ENCODE measurements at places on chromosomes 7 and 10.

- peak; percentile 93 for DNase-seq
These were observed 45.9 kb downstream of the SGMS1 start for GRCh38 chr10:50577681-50578350.

DNA sequence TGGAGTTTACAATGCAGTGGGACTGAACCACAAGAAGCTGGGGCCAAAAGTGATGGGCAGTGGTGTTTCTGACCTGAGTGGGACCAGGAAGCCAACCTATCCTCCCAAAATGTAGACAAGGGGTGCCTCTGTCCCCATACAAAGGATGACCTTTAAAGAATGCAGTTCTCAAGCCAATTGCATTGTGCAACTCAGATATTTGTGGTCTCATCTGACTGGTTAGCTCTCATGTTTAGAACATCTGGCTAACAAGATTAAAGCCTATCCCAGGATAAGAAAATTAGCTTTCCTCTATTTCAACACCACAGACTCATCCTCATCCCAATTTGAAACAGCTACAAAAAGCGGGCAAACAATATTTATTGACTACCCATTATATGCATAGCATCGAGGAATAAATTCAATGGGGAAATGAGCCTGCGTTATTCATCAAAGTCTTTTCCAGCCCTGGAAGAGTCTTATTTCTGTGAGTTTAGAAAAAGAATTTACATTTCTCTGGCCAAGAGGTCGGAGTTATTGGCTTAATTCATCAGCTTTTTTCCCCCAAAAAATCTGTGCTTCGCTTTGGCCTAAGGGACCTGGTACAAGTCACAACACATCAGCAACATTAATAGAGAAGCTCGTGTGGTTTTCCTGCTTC, 26.7 kb downstream of the ELMO1 start:
- DNase-seq = no peak

GRCh38 chr7:19351341-19352304, 206.4 kb upstream of the FERD3L start:
- DNase-seq = no peak

GRCh38 chr10:43230909-43231522, 35.8 kb downstream of the RASGEF1A start:
- no peak for DNase-seq

DNA sequence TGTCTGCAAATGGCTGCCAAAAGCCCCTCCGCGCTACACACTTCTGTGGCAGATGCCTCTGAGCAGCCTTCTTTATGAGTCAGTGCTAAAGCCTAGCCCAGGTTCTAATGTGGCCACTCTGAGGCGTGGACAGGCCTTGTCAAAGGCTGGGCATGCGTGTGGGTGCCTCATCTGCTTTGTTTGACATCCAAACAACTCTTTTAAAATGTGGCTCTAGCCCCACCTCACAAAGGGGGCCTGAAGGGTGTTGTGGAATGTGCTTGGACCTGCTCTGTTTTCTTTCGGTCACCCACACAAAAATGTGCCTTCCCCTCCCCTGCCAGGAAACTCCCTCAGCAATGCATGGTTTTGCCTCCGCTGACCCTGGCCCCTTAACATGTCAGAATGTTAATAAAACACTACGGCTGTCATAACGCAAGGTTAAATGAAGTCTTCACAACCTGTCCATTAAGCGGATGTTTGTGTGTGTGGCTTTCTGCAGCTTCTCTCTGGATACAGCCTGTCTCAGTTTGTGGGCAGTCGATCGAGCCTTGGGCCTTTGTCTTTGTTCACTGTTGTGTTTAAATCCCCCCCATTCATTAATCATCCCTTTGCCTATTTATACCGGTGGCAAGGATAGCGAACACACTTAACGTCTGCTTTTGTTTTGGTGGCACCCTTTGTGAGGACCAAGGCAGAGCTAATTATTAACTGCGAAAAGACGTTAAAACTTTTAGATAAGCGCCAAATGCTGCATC, 718.9 kb downstream of the LRMDA start:
- DNase-seq = no peak

GRCh38 chr7:74400420-74401136, 53.1 kb upstream of the GTF2IRD1 start:
- no peak for DNase-seq

- no peak for DNase-seq
These were observed 164.5 kb downstream of the PRPF18 start for GRCh38 chr10:13751191-13751764.

DNA sequence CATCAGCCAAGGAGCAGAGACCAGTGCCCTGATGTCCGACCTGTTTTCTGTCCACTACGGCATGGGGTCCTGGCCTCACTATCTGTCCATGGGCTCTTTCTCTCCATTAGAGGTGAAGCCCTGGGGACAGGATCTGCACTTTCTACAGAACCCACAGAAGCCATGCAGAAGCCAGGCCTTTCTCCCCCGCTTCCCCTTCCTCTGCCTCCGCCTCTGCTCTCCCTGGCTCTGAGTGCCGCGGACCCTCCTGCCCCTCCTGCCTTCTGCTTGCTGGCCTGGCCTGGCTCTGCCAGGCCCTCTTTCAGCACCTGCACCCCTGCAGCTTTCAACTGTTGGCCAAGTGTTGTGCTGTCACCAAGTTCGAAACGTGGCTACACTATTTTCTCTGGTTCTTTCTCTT, 439.8 kb upstream of the ZMIZ1 start:
- DNase-seq = no peak

DNA sequence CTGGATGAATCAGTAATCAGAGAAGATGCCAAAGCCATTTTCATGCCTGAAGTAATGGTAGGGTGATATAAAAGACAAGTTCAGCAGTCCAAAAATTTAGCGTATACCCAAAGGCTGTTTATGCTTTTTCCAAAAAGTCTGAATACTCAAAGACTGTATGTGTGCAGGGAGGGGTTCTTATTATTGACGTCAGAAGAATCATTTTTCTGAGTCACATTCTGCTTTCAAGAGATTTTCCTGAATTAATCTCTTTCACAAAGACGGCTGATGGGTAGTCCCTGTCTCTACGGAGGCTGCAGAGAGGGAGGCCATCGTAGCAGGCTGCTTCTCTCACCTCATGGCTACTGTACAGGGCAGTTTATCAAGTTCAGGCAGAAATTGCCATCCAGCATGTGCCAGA, 30.7 kb upstream of the ABLIM1 start:
- DNase-seq = no peak

GRCh38 chr10:132443605-132443982, 46.6 kb downstream of the PWWP2B start:
- peak; percentile 84 for DNase-seq

GRCh38 chr7:1032536-1033181, 11.7 kb upstream of the GPR146 start:
- DNase-seq = no peak

DNA sequence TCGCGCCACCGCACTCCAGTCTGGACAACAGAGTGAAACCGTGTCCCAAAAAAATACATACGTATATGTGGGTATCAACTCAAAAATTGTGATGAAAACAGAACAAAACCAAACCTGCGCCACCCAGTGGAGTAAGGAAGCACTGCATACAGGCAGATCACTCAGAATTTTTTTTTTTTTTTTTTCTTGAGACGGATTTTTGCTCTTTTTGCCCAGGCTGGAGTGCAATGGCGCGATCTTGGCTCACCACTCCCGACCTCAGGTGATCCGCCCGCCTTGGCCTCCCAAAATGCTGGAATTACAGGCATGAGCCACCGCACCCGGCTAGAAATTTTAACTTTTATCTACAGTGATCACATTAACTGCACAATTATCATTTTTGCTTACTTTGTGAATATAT, 9.1 kb upstream of the TMEM236 start:
- DNase-seq = peak; percentile 54

GRCh38 chr10:103917302-103918052, 507 bp downstream of the STN1 start:
- peak; percentile 48 for DNase-seq

DNA sequence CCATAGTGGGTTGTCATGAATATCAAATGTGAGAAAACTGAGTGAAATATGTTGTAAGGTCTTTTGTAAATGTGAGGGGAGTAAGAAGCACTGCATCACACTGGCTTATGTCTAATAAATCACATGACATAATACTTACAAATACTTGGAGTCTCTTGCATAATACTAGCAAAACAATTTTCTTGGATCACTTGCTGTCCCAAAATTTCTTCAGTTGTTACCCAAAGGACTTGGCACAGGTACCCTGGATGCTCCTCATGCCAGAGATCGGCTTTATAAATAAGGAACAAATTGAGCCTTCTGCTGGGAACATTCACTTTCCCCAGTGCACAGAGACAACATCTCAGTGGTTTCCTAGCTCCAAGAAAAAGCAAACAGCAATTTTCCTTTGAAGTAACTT, 5.0 kb upstream of the LRIT2 start:
- no peak for DNase-seq

DNA sequence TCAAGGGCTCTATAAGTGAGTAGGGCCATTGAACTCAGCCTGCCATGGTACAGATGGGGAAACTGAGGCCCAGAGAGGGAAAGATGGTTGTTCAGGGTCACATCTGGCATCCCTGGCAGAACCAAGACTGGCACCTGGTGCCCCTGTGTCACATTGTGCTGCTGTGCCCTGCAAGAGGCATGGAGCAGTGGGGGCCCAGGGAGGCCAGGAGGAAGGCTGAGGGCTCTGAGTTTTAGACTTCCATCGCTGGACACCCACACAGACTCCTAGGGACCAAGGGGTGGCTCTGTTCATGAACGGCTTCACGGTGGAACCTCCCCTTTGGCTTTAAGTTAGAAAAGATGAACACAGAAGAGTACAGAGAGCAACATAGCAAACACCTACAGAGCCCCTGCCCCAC, 66.7 kb upstream of the AQP1 start:
- DNase-seq = no peak

GRCh38 chr10:76492026-76492425, 1060.6 kb downstream of the LRMDA start:
- DNase-seq = peak; percentile 5

DNA sequence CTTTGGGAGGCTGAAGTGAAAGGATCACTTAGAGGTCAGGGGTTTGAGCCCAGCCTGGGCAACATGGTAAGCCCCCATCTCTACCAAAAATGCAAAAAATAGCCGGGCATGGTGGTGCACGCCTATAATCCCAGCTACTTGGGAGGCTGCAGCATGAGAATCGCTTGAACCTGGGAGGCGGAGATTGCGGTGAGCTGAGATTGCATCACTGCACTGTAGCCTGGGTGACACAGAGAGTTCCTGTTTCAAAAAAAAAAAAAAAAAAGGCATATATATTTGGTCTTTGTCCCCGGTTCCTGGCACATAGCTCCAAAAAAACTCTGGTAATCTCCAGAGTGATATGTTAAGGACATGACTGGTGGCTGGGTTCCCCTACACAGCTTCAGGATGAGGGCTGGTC, 147.3 kb downstream of the SEC23IP start:
- no peak for DNase-seq

- DNase-seq = no peak
These were observed 22.0 kb downstream of the PRTFDC1 start for GRCh38 chr10:24930427-24930826.

DNA sequence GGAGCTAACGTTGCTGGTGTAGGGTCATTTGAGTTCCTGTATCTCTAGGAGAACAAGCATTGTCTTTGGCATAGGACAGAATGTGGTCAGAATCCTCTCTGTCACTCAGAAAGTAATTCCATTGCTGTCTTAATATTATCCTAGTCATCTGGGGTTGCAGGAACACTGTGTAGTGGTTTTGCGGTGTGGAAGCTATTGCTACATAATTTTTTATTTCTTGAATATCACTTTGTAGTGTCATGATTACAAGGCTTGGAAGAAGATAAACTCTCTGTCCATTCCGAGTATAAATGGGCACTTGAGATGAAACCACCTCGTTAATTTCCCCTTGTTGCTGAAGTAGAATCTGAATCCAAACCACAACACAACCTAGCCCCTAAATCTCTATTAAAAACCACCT, 919.2 kb downstream of the LRMDA start:
- no peak for DNase-seq

GRCh38 chr10:65940816-65941662, 984.8 kb upstream of the LRRTM3 start:
- no peak for DNase-seq

GRCh38 chr10:103204353-103205255, 11.5 kb upstream of the NT5C2 start:
- no peak for DNase-seq

DNA sequence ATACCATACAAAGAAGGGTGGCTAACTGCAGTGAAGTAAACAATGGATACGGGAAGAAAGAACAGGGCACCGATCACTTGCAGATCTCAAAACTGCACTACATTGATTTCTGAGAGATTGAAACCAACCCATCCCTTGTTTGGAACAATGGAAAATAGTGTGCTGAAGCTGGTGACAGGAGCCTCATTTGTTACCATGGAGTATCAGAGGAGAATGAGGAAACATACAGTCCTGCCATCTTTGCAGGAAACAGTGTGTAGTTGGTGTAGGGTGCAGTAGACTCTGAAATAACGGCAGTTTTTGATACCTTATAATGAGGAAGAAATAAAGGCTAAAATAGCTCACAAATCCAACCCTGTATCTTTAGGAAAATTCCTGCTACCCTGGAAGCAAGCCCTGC, 118.5 kb downstream of the ARHGAP21 start:
- DNase-seq = no peak

- DNase-seq = peak; percentile 16
These were observed 1192.1 kb upstream of the CELF2 start for GRCh38 chr10:9825491-9826018.

DNA sequence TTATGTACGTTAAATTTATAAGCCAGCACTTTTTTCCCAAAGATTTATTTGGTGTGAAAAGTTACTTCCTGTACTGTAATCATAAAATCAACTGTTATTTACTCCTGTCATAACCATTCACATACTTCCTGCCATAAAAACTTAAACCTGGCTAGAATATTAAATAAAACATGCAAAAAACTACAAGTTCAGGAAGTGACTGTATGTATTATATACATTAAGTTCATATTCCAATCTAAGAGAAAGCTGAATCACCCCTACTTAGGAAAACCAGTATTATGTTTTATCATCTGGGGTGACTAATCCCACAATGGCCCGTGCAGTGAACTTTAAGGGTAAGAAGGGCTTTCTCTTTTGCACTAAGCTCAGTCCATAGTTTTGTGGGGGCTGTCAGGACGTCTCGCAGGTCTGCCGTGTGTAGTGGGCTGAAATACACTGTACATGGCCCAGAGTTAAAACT, 183.7 kb upstream of the KLF14 start:
- peak; percentile 73 for DNase-seq

DNA sequence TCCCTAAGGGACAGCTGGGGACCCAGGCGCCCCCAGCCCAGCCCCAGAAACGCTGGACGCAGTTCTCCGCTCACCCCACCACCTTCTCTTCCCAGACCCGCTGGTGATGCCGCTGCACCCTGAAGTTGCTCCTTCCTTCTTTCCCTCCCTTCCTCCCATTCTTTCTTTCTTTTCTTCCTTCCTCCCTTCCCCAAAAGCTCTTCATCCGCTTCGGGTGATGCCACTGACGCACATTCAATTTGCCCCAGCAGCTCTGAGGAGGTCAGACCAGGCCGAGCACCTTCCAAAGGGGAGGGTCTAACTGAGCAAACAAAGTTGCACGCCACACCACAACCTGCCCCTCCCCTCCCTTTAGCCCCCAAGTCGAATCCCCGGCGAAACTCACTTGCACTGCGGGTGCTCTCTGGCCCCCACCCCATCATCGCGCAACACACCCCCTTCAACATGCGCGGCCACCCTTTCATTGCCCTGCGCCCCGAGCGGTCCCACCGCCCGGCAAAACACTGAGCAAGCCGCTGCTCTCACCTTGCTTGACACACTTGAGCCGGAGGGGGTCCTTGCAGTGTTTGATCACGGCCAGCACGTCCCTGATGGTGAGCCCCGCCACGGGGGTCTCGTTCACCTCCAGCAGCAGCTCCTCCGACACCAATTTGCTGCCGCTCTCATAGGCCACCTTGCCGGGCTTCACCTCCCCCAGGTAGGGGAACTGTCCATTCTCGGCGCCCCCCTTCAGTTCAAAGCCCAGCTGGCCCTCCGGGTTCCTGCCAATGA, 787 bp downstream of the MAGI2 start:
- DNase-seq = no peak

- DNase-seq = no peak
These were observed 34.0 kb downstream of the GNA12 start for GRCh38 chr7:2809903-2810625.

All from suppressor macrophage treated with lipopolysaccharide for 4 hours (primary cell).